Stimulated activated CD8-positive, alpha-beta memory T cell treated with anti-CD3 and anti-CD28 coated beads, Interleukin-4, amount 100 ng/mL, for 1 hour (primary cell): ENCODE measurements at places on chromosomes 3 and 15.

- no peak for DNase-seq
These were observed 8.6 kb downstream of the SCN5A start for GRCh38 chr3:38640661-38641452.

DNA sequence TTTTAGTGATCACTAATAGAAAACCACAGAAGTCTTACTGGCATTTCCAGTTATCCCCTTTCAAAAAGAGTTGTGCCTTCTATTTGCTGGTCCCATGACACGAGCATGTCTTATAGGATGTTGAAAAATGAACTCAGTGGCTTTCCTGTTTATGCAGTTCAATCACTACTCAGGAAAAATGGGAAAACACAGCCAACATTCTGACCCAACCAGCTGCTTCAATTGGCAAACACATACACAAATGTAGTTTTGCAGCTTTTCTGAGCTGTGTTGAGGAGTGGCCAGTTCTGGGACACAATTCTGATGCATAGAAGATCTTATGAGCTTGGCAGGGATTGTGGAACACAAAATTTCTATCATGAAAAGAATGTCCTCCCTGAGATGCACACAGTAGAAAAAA, 40.3 kb downstream of the FSTL1 start:
- no peak for DNase-seq

- DNase-seq: no peak
These were observed 117.1 kb downstream of the MTHFS start for GRCh38 chr15:79779746-79780145.

DNA sequence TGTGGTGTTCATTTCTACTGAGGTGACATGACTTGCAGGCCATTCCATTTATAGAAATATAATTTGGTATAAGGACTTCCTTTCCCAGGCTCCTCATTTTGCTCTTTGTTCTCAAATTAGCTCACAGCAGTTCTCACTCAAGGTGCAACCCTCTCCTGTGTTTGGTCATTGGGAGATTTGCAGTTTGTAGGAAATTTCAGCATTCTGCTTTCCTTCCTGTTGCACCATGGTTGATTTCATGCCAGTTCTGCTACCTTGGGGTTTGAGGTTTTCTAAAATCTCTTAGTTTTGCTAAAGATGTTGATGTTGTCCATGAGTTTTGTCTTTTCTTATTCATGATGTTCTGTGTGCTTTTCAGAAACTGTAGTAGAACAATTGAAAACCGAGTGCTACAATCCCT, 65.7 kb upstream of the PROK2 start:
- no peak for DNase-seq

DNA sequence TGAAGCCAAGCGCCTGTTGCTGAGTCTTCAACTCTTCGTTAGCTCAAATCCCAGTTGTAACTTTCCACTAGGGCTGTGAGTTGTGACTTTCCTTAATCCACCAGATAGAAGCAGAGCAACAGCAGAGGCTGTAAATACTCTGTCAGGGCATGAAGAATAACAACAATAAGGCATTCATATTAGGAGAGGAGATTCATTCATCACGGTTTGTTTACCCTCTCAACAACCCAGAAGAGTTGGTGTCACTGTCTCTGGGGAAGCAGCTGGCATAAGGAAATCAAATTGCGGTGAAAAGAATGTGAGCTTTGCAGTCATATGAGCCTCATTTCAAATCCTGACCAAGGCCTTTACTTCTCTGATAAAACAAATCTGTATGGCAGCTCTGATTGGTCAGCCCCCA, 184.8 kb downstream of the SHQ1 start:
- DNase-seq: no peak

DNA sequence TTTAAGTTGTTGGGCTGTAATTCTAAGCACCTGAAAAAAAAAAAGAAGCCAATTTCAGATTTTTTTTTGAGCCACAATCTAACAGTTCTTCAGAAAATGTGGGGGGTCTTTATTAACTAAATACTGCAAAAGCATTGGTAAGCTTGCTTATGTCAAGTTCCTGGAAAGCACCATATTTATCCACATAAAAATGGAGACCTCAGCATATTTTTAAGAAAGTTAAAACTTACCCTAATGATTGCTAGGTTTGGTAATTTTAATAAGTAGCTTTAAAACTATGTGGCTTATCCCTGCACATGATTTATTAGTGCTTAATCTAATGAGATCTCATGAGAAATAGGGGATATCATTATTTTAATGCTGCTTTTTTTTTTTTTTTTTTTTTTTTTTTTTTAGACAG, 156.8 kb downstream of the USP13 start:
- DNase-seq: no peak

DNA sequence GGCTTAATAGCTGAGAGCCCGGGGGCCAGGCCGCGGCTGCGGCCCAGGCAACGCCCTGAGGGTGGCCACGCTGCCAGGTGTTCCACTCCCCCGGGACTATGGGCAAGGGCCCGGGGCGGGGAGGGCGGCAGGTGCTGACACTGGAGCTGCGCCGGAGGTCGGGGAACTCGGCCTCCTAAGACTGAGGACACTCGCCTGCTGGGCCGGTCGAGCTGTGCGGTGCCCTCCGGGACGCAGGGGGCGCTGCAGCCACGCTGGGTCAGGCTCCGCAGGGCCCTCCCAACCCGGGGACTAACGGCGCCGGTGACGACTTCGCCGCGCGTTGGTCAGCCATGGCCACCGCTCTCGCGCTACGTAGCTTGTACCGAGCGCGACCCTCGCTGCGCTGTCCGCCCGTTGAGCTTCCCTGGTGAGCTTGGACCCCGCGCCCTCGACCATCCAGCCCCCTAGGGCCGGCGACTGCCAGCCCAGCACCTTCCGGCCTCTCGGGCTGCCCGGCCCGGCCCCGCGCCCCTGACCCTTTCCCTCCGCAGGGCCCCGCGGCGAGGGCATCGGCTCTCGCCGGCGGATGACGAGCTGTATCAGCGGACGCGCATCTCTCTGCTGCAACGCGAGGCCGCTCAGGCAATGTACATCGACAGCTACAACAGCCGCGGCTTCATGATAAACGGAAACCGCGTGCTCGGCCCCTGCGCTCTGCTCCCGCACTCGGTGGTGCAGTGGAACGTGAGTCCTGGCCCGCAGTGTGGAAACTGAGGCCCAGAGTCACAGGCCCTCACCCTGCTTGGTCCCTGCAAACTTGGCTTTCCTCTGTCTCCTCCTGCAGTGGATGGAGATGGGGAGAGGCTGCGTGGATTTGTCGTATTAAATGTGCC, at the start of gene NDUFAF3:
Gene NDUFAF3, plus strand, starts transcription at position 309 of the 875 bp plus-strand sequence. Its CDS starts 24 bp downstream, at position 333.
- peak; percentile 84 for DNase-seq

- DNase-seq: no peak
These were observed 469.1 kb downstream of the RAP2B start for GRCh38 chr3:153631102-153631501.

DNA sequence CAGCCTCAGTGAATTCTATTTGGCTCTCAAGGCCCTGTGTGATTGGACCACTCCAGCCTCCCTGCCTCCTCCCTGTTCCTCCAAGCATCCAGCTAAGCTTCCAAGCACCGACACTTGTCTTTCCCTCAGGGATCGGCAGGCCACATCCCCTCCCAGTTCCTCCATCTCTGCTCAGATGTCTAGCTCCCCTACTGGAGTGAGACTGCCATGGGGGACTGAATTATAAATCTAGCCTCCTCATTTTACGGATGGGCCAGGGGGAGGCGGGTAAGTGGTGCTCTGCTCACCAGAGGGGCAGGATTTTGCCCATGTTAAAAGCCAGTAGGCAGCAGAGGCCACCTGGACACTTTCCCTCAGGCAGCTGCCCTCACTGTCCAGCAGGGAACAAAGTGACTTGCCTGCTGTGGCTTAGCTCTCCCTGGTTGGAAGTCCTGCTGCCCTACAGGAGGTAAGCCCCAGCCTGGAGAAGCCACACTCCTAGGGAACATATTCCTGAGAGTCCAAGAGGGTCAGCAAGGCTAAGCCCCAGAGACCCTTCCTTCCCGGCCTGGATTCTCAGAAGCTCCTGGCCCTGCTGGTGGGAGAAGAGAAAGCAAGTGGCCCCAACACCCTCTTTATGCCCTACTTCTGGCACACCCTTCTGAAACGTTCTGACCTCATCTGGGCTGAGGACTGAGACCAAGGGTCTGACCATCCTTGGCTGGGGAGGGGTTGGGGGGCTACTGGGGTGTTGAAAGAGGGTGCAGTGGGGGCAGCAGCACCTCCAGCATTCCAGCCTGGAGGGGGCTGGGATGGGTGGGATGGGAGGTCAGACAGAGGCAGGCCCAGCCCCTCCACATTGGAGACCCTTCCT, 9.1 kb upstream of the HHATL start:
- no peak for DNase-seq

DNA sequence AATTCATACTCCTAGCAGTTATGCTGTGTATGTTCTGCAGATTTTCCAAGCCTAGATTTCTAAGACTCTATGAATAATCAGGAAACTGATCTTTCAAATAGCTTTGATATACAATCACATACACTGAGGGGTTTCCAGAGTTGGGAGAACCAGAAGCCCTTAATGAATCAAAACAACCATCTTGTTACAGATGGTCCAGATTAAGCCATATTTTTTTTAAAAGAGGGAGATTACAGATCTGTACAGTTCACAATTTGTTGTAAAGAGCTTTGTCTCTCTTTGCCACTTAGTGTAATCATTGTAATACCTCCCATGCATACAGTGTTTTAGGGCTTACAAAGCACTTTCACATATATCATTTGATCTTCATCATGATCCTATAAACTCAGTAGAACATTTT, 47.7 kb downstream of the CADPS start:
- DNase-seq: no peak

DNA sequence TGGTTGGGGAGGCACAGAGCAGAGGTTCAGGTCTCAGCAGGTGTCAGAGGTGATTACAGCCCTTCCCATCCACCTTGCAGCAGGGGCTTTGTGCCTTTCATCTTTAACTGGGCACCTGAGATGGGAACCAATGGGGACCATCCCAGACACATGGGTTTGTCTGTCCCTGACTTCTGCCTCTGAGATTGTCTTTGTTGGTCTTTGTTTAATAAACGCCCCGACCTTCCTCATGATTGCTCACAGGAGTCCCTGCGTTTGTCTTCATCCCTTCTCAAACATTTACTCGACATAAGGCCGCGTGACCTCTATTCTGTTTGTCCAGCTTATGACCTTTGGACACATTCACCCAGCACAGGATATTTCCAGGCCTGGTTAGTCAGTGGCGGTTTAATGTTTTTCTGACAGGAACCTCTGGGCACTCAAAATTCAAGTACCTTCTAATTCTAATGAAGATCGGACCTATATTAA, 5.9 kb downstream of the ZSCAN2 start:
- no peak for DNase-seq

DNA sequence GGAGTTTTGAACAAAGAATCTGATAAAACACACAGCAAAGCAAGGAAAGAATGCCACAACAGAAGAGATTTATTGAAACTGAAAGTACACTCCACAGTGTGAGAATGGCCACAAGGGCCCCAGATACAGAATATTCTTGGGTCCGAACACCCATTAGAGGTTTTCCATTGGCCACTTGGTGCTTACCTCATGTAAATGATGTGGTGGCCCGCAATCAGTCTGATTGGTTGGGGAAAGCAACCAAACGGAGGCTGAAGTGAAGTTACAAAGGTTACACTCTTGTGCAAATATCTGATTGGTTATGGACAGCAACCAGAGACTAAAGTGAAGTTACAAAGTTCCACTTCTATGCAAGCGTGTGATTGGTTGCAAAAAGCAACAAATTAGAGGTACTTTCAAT, 20.4 kb downstream of the NSUN3 start:
- DNase-seq: no peak

GRCh38 chr15:38878926-38879325, 314.3 kb upstream of the RASGRP1 start:
- DNase-seq: no peak
